Occipital lobe (tissue), 3 donors: ENCODE measurements at places on chromosomes 11 and 22.

GRCh38 chr11:1509626-1510255 is 23.2 kb upstream of the MOB2 start:
- no peak for DNase-seq

GRCh38 chr11:64877390-64878222 is 815 bp downstream of the EHD1 start:
- no peak for DNase-seq

DNA sequence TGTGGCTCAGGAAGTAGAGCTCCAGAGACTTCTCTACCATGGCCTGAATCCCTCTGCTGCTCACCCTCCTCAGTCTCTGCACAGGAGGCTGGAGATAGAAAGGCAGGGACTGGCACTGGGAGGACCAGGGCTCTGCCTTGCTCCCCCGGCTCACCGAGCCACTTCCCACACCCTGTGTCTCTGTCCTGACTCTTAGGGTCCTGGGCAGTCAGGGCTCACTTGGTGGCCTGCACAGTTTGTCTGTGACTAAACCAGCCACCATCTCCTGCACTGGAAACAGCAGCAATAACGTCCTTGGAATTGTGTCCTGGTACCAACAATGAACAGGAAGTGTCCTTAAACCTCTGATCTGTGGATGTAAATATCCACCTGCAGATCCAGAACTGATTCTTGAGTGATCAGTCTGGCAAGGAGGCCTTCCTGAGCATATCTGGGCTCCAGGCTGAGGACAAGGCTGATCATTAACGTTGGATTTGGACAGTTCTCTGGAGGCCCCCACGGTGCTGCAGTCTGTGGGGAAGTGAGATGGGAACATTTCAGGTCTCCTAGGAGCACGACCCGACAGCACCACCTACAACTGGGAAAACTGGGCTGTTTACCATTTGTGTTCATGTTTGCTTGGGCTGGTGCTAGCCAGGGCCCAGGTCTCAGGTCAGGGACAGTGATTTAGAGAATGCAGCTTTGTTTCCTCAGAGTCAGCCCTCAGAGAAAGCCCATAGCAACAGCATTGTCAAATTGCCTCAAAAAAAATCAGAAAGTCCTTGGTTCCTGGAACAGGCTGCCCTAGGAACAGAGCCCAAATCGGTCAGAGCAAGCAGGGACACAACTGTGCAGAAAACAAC is 82.5 kb downstream of the ZNF280B start:
- no peak for DNase-seq

- DNase-seq, result no peak
Measured at GRCh38 chr22:29821291-29822016, 16.6 kb downstream of the ASCC2 start.

DNA sequence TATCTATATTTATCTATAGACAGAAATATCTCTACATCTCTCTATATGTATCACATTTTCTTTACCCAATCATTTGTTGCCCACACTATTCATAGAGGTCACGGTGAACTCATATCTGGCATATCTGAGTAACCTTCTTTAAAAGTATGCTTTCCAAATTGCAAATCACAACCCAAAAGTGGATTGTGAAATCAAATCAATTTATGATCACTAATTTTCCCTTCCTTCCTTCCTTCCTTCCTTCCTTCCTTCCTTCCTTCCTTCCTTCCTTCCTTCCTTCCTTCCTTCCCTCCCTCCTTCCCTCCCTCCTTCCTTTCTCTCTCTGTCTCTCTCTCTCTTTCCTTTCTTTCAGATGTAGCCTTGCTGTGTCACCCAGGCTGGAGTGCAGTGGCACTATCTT is 448.0 kb upstream of the CCDC90B start:
- DNase-seq, result no peak

GRCh38 chr11:27716835-27717234 is 16.6 kb upstream of the BDNF start:
- DNase-seq, result no peak

DNA sequence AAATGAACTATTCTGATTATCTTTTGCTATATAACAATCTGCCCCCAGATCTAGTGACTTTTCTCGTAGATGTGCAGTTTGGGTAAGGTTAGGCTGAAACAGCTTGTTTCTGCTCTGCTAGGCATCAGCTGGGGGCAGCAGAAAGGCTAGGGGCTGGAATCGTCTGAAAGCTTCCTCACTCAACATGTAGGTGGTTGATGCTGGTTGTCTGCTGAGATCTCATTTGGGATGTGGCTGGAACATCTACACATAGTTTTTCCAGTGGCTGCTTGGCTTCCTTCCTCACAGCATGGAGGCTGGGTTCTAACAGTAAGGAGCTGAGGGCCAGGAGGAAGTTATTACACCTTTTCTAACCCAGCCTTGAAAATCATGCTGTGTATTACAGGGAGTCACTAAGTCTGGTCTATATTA is 30.2 kb downstream of the USP47 start:
- DNase-seq, result no peak

- no peak for DNase-seq
Measured at GRCh38 chr22:25643232-25644000, 78.9 kb downstream of the GRK3 start.

DNA sequence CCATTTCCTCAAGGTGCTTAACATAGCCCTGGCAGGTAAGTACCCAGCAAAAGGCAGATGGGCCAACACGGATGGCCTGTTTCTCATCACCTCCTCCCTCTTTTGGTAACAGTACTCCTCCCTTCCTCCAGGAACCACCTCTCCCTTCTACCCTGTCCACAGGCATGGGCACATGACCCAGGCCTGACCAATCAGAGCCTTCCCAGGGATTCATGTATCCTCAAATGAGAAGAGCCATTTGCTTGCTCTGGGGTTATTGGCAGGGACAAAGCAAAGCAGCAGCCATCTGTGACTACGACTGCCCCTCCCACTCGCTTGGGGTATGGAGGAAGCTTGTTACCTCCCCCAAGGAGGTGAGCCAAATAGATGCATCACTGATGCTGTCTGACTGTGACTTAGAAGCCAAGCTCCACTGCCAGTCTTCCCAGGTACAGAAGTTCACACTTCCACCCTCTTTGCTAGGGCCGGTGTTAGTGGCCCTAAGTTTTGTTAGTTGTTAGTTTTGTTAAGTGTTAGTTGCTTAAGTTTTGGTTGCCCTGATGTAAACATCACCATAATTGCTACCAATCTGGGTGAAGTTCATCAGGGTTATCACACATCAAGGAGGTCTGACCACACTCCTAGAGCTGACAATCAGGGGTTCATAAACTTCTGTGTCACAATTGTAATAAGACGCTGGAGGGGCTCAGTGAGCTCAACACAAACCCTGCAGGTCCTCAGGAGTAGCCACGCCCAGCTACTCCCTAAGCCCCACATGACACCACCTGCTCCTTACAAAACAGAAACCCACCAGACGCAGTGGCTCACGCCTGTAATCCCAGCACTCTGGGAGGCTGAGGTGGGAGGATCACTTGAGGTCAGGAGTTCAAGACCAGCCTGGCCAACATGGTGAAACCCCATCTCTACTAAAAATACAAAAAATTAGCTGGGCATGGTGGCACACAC is 57.3 kb downstream of the ARFGAP3 start:
- no peak for DNase-seq

GRCh38 chr11:17612221-17613188 is 65.4 kb downstream of the OTOG start:
- DNase-seq, result no peak

- peak; percentile 19 for DNase-seq
Measured at GRCh38 chr22:30649430-30650007, 13.9 kb downstream of the SLC35E4 start.

- no peak for DNase-seq
Measured at GRCh38 chr22:43273902-43274484, 69.2 kb downstream of the SCUBE1 start.

- no peak for DNase-seq
Measured at GRCh38 chr22:33022231-33022630, 36.0 kb downstream of the SYN3 start.

- no peak for DNase-seq
Measured at GRCh38 chr11:72561856-72562255, 112.4 kb downstream of the PDE2A start.

DNA sequence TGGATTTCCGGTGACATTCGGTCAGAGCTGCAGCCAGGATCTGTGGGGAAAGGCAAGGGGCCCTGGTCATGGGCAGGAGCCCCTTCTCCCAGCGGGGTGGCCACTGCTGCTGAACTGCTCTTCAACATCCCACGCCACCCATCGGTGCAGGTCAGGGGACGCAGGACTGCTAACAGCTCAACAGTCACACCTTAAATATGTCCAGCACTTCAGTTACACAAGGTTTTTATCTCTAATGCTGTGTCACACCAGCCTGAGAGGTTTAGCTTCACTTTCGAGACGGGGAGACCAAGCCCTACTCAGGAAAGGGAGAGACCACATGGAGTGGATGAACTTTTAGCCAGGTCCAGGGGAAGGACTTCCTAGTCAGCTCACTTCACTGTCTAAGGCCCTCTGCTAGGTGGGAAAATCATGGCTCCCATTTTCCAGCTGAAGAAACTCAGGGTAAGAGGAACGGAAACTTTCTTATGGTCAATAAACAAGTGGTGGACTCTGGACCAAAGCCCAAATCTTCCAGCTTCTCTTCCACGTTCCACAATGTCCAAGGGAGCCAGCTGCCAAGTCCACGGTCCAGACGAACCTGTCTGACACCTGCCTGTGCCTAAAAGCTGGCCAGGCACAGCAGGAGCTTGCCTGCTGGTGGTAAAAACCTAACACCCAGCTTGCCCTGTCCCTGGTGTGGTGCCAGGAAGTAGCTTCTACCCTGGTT is 21.0 kb upstream of the CHADL start:
- DNase-seq, result no peak

DNA sequence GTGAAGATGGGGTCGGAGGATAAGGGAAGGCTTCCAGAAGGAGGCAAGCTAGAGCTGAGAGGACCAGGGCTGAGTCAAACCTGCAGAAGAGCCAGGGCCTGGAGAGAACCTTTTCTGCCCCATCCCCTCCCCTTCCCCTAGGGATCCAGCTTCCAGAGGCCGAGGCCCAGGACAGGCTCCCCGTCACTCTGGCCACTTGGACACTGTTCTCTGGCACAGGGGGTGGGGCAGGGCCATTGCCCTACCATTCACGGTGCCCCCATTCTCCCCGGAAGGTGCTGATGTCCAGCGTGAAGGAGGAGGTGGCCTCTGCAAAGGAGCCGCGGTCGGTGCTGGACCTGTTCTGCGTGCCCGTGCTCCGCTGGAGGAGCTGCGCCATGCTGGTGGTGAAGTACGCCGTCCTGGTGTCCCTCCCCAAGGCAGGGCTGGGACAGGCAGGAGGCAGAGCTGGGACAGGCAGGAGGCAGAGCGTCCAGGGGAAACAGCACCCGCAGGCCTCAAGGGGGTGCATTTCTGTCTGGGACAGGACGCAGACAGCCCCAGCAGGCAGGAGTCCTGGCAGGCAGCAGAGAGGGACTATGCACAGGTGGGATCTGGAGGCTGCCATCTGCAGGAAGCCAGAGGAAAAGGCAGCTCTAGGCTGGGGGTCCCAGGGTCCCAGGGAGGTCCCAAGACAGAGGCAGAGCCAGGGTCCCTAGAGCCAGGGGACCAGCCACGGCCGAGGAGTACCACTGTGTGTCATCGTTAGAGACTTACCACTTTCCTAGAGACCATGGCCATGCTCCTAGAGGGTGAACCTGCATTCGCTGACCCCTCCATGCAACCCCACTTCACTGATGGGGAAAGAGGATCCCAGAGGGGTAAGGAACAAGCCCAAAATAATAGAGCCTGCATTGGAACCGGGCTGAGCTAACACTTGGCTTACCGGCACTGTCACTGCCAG is 25.8 kb upstream of the SLC22A12 start:
- DNase-seq, result no peak
